ENCODE measurements at places on chromosomes 16 and 17.

- no peak for DNase-seq
Observed at GRCh38 chr16:59899940-59900339, 1165.8 kb upstream of the GOT2 start.

DNA sequence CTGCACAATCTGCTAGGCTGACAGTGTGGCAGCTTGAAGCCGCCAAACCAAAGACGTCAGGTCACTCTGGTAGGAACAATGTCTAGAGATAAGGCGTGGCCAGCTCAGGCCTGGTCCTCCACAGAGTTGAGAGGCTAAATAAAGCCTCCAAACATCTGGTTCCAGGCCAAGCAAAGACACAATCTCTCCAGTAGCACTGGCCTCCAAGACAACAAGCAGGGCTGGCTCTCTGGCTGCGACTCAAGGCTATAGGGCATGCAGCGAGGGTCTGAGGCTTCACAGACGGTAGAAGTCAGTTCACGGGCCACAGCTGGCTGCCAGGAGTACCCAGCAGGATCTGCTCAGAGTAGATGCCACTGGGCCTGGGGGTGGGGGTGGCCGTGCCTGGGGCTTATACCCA, 75.6 kb downstream of the ABR start:
- DNase-seq: no peak

DNA sequence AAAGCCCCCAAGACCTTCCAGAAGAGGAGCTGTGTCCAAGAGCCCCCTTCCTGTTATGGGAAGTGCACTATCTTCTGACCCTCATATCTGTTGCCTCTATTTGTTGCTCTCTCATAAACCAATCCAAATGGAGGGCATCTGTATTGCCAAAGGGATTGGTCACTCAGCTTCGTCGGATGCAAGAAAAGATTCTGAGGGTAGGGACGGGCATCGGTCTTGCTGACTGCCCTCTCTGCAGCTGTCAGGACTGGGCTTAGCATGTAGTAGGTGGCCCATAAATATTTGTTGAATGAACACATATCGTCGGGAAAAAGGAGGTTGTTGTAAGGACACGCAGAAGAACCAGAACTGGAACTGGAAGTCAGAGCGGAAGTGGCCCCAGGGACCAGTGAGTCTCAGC, 44.1 kb downstream of the CCDC42 start:
- no peak for DNase-seq

GRCh38 chr17:66782851-66783250, 52.1 kb upstream of the CACNG5 start:
- DNase-seq: no peak

DNA sequence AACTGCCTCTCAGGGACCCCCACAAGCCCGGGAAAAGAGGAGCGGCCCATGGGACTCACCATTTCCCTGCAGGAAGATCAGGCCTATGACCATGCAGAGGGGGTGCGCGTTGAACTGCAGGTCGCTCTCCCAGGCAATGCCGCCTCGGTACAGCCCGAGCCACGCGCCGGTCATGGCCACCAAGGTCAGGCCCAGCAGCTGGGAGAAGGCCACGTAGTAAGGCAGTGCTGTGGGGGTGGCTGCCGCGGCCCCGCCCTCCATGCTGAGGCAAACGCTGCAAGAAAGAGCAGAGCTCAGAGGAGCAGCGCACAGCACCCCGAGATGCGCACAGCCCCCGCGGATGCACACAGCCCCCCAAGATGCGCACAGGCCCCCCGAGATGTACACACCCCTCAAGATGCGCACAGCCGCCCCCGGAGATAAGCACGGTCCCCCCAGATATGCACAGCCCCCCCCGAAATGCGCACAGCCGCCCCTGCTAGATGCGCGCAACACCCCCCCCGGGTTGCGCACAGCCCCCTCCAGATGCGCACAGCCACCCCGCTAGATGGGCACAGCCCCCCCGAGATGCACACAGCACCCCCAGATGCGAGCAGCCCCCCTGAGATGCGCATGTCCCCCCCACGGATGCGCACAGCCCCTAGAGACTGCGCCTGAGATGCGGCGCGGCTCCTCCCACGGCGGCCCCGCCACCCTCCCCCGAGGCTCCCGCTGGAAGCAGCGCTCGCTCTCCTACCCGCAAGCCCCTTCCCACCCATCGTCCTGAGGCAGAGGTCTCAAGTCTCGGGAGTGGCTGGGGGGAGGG, 8.6 kb downstream of the CYB561 start:
- DNase-seq: no peak

All from activated CD4-positive, alpha-beta T cell treated with anti-CD3 and anti-CD28 coated beads, Interleukin-2, amount 50 U/mL, for 1 hour (primary cell).